RKO (cell line): ENCODE measurements at places on chromosomes 4 and X.

- no peak for DNase-seq
These were observed 1535.4 kb upstream of the ADGRL3 start for GRCh38 chr4:59664771-59665170.

DNA sequence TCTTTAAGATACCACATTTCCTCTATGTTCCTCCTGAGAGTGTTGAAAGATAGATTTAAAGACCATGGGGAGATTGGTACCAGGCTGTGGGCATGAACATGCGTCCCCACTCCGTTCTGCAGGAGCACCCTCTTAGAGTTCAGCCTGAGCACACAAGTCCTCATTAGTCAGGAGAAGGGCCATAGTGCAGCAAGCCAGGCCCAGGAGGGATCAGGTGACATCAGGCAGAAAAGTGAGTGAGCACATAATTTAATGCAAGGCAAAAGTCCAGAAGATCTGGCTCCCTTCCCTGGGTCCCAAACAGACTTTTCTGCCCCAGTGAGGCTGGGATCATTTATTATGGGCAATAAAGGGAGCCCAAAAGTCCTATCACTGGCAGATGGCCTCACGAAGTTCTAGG is 263.7 kb upstream of the AGTR2 start:
- no peak for DNase-seq

- DNase-seq = no peak
These were observed 172.8 kb upstream of the EDNRA start for GRCh38 chr4:147307896-147308674.

- no peak for DNase-seq
These were observed 460.0 kb upstream of the FAM241A start for GRCh38 chr4:111685205-111685604.

GRCh38 chr4:173909294-173909693 is 374.2 kb downstream of the FBXO8 start:
- DNase-seq = no peak

- no peak for DNase-seq
These were observed 232.1 kb downstream of the CPE start for GRCh38 chr4:165610679-165611437.

GRCh38 chrX:50798783-50799182 is 15.2 kb downstream of the SHROOM4 start:
- no peak for DNase-seq

GRCh38 chrX:37701588-37701987 is 16.0 kb downstream of the XK start:
- DNase-seq = no peak

- DNase-seq = peak; percentile 60
These were observed 646 bp downstream of the TIGD4 start for GRCh38 chr4:152778656-152779512.

DNA sequence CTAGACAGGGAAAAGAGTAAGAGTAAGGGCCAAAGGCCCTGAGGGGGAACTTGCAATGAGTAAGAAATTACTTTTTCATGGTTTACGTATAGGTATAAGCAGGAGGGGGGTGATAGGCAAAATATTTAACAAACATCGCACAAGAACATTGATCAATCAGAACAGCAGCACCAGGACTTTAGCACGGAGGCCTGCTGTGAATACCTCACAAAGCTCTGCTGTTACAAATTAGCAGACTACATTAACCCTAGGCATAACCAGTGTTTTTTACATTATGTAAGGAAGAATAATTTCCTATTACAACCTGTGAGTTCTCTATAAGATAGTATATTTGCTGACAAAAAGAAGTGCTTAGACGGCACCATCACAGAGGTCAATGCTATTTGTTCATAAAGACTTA is 44.9 kb downstream of the PPARGC1A start:
- no peak for DNase-seq

DNA sequence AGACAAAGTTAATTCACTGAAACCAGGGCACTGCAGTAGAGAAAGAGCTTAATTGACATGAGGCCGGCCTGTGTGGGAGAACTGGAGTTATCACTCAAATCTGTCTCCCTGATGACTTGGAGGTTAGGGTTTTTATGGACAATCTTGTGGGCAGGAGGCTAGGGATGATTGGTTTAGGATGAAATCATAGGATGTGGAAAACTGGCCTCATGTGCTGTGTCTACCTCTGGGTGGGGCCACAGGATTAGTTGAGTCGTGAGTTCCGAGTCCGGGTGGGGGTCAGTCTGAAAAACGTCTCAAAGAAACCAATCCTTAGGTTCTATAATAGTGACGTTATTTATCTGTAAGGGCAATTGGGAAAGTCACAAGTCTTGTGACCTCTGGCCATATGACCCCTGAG is 68.1 kb downstream of the UCHL1 start:
- DNase-seq = no peak

DNA sequence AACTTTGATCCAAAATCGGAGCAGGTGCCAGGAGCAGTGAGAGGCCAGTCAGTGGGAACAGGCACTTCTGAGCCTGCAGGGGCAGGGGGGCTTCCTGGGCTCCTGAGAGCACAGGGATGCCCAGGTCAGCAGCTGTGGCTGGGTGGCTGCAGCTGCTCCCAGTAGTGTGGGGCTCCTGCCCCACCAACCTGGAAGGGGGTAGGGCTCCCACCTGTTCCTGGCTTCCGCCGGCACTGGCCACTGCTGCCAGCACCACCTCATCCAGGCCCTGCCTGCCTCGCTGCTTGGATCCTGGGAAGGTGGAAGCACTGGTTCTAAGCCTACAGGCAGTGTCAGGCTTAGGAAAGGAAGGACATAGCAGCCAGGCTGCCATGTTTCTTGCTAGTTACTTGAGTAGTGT is 18.6 kb downstream of the GRK4 start:
- DNase-seq = no peak

DNA sequence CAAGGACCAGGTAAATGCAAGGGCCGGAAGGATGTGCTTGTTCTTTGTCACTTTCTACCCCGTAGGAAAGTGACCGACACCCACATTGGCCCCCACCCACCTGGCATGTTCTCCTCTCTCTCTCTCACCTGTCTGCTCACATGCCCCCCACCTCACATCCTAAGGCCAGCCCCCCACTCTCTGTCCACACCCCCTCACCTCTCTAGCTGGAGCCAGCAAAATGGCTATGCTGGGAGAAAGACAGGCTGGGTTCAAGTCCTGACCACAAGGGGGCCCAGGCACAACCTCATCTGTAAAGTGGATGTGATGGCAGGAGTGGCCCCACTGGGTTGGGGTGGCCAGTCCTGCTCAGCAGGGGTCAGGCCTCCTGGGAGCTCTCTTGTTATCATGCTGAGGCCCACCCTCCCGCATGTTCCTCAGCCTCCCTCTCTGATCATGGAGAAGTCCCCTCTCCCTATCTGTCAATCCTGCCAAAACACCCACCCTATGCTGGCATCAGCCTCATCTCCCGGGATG is 1.7 kb upstream of the PPP2R2C start:
- peak; percentile 14 for DNase-seq

DNA sequence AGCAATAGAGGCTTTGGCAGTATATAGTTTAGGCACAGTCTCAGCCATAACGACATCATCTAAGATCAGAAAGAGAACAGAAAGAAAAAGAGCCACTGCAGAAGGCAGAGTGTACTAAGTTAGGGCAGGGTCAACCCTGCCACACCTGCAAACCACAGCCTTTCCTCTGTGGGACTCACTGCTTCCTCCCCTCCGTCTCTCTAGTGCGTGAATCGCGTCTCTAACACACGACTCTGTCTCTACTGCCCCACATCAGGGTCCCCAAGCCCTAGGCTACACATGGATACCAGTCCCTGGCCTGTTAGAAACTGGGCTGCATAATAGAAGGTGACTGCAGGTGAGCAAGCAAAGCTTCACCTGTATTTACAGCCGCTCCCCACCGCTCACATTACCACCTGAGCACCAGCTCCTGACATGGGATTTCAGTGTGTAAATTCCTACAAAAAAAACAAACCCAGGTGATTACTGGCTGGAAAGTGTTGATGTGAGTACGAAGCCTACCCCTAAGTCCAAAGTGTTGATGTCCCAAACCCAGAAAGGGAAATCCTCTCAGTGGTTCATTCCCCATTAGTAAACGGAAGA is 128.9 kb downstream of the PRKX start:
- DNase-seq = no peak

DNA sequence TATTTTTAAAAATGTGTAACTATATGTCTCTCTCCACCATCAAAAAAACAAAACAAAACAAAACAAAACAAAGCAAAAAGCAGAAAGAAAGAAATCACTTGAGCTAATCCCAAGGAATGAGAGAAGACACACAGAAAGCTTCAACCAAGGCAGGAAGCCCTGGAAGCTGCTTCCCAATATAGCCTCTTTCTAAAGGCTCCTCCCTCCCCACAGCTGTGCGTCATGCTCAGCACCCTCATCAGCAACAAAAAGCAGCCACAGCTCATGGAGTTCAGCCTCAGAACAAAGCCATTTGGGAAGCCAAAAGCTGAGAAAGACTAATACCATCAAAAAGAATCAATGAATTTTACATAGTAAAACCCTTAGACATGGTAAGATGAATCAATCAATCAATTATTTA is 501.6 kb upstream of the SMIM31 start:
- peak; percentile 42 for DNase-seq

DNA sequence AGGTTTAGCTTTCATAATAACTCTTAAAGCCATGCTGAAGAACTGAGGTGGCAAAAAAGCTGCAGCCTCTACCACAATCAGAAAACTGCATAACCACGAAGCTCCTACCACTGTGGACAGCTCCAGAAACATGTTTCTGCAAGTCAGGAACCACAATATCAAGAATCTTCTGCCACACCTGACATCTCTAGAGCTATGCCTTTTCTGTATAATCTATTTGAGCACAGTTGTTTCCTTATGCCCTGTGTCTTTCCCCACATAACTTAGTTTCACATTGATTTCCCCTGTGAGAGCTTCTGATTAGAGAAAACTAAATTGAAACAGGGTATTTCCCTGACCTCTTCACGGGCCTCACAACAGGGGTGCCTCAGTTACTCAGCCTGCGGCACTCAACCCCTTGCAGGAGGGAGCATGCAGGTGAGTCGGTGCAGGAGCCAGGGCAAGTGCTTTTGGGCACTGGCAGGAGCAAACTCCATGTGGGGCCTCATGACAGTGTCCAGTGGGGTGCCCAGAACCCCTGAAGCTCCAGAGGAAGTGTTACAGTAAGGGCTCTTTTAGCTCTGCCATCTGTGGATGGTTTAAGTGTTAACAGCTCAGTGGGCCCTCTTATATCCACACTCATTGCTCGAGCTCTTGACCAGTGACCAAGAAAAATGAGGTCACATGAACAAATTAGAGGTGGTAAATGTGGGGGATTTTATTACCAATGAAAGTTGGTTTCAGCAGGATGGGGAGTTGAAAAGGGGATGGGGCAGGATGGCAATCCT is 132.8 kb upstream of the BMP3 start:
- no peak for DNase-seq

DNA sequence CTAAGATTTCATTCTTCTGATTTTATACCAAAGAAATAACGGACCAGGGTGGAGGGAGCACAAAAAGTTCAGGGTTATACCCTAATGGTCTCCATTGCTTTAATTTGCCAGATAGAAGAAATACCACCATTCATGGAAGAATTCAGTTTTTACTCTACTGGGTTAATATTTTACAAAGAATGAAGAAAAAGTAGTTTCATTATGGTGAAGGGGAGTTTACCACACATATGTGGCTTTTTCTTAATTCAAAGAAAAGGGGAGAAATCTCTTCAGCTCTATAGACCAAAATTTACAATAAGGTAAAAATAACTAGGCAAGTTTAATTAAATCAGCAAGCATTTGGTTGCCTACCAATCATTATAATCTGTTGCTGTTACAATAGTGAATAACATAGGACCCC is 37.6 kb downstream of the CASK start:
- DNase-seq = no peak

- DNase-seq = no peak
These were observed 67.2 kb upstream of the ETNPPL start for GRCh38 chr4:108829966-108830492.

- DNase-seq = no peak
These were observed 13.7 kb upstream of the ZBTB33 start for GRCh38 chrX:120236687-120237479.

DNA sequence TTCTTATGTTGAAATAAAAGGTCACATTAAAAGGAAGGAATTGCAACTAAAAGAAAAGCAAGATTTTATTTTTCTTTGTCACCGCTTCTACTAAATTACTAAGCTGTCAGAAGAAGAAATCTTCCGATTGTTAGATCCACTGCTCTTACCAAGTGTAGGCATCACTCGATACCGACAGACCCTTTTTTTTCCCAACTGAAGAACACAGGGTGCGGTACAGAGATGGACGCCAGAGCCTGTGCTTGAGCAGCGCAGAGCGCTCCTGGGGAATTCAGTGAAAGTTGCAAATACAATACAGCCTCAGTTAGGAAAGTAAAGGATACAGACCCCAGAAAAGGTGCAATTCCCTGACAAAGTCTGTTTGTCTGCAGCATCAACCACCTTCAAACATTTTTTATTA is 94.9 kb upstream of the WDR17 start:
- DNase-seq = no peak

- no peak for DNase-seq
These were observed 139.2 kb upstream of the CXCL13 start for GRCh38 chr4:77466430-77466829.

- DNase-seq = no peak
These were observed 30.8 kb upstream of the NDP start for GRCh38 chrX:44003975-44004374.

DNA sequence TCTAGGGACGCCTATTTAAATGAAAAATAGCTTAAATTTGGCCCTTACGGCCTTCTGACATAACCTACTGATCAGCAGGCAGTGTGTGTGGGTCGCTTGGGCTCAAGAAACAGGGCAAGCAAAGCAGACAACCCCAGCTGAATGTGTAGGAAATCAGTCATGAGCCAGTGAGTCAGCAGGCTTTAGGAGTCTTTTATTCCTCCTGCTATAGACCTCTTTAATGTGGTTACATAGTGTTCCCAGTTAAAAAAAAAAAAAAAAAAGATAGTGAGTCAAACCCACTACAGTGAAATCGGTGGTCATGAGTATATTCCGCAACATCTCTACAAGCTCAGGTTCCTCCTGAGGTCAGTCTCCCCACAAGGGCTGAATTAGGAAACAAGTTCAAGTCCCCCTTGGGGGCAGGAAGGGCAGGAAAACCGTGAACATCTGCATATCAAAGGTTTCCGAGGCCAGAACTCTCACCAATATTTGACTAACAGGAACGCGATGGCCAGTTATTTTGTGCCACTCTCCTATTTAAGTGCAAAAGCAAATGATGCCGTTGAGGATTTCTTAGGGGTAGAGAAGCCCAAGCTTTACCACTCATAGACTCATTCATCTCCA is 32.7 kb downstream of the ACSL1 start:
- peak; percentile 92 for DNase-seq

DNA sequence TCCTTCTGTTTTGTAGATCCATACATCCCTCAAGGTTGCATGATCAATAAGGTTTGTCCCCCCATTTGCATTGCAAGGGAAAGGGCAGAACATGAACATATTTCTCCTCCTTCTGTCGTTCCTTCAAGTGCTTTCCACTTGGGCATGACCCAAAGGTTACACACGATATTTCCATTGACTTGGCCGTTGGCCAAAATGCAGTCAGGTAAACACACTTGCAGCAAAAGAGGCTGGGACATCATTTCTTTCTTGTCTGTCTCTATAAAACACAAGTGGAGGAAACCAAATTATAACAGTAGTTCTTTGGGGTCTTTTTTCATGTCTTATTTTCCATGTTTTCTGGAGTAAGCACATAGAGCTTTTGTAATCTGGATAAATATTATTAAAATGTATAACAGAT is 156.1 kb downstream of the FRAS1 start:
- DNase-seq = no peak
